ENCODE measurements at places on chromosomes 6 and 20.

DNA sequence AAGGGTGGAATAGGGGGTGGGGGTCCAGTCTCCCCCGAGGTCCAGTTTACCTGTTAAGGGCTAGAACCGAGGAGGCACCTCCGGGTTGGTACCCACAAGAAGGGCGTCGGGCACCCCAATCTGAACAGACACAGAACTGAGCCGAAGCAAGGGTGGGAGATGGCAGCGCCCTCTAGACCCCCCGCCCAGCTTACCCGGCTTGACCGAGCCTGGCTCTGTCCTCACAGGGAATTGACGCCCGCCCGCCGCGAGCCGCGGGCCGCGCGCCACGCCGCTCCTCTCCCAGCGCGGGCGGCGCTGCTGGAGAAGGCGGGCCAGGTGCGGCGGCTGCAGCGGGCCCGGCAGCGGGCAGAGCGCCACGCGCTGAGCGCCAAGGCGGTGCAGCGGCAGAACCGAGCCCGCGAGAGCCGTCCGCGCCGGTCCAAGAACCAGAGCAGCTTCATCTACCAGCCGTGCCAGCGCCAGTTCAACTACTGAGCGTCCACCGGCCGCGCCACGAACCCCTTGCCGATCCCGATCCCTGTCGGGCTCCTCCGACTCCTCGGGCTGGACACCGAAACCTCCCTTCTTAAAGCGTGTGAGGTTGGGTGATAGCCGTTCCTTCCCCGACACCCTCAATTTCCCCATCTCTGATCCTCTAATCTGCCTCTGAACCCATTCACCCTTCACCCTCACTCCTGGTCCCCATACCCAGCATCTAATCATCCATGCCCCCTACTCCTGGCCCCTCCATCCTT lies 5.9 kb downstream of the TP53INP2 start:
- DNase-seq, result no peak

DNA sequence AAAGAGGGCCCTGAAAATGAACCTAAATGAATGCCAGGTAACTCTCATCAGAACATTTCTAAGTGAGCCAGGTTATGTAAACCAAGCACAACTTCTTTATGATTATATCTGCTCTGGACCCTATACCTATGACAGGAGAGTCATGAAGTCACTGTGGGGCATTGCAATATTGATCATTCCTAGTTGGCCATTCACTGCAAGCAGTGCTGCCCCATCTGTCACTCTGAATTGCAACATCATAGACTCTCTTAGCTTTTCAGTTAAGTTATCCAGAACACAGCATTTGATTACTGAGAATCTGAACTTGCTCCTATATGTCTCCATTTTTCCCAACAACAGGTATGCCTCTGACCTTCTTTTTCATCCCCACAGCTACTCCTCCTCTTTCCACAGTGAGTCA lies 3.3 kb downstream of the COL21A1 start:
- no peak for DNase-seq

DNA sequence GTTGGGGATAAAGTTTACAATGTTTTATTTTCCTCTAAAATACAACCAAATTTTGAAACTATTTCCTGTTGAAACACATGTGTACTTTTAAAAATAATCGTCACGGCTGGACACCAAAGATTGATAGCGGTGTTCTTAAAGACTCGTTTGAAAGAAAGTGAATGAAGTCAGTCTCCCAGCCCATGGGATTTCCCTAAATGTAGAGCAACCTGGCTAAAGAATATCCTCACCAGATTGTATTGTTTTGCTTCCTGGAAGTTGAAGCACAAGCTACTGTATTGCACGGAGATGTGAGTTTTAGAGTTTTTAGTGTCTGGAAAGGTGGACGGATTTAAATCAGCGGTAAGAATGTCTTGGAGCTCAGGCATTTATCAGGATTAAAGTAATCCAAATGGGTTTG lies 189.5 kb downstream of the THBS2 start:
- no peak for DNase-seq

- DNase-seq, result no peak
Measured at GRCh38 chr20:62437927-62438326, 10.6 kb upstream of the RBBP8NL start.

GRCh38 chr20:60339738-60340137 lies 381.5 kb downstream of the CDH26 start:
- no peak for DNase-seq

DNA sequence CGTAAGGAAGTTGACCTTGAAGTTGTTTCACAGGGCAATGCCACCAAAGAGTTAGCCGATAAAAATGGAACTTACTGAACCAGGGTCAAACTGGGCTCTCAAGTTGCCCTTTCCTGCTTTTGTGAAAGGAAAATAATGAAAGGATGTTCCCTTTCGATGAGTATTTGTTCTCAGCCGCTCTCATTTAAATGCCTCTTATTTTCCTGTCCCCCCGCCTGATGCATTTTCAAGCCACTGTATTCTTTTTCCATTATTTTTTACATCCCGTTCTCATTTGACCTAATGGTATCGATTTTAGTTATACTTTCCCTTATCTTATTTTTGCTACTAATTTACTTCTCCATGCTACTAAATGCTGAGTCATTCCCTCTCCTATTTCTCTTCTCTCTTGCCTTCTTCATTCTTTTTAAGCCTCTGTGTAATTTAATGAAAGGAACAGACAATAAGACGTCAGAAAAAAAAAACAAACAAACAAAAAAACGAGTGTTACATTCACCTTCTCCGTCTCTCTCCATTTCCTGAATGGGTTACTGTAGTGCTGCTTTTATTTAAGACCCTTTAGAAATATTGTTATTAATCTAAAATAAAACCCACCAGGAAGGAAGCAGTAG lies 655 bp upstream of the NDUFAF4 start:
- DNase-seq, result no peak

DNA sequence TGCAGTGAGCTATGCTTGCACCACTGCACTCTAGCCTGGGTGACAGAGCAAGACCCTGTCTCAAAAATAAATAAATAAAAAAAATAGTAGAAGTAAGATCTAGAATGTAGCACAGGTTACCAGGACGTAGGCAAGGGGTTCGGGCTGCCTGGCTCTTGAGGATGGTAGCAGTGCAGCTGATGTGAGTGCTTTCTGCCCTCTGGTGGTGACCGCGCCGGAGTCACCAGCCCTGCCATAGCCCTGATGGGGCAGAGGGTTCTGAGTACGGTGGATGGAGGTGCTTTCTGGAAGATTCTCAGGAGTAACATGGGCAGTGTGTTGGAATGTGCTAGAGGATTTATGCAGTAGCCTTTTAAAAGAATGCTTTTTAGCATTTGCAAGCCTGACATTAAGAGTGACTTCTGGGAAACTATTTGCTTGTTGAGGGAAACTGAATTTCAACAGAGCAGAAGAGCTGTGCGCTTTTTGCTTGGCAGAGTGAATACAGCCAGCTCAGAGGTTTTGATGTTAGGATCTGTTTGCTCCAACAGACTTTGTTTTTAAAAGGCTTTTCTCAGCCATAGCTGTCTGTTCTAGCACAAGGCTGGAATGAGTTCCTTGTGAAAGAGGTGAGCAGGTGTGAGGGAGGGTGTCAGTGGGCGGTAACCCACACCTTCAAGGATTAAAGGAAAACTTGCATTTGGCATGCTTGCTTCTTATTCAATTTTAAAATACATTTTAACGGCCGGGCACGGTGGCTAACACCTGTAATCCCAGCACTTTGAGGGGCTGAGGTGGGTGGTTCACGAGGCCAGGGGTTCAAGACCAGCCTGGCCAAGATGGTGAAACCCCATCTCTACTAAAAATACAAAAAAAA lies 65.9 kb downstream of the PTPN1 start:
- no peak for DNase-seq

DNA sequence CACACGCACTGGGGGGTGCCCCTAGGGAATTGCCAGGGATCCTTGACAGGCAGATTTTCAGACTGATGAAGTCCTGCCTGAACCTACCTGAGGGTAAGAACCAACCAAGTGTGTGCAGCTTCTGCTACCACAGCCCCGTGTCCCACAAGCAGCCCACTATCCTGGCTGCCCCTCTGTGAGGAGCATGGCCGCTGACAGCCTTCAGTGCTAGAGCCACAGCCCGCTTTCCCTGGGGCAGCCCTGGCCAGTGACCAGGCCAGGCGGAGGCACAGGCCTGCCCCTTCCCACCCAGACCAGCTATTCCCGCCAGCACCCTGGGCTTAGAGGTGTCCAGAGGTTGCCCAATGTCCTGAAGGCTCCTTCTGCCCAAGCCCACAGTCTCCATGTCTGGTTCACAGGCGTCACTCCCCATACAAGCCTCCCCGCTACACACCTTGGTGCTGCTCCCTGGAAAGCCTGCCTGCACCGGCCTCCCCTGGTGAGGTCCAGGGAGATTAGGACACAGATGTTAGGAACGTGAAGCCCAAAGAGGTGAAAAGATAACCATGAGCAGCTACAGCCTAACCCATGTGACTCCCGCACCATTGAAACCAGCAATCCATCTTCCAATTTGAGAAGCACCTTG lies 207.0 kb downstream of the SYNDIG1 start:
- no peak for DNase-seq

GRCh38 chr6:143647191-143647590 lies 30.6 kb upstream of the PHACTR2 start:
- no peak for DNase-seq

- no peak for DNase-seq
Measured at GRCh38 chr20:2759143-2759542, 41.3 kb downstream of the CPXM1 start.

DNA sequence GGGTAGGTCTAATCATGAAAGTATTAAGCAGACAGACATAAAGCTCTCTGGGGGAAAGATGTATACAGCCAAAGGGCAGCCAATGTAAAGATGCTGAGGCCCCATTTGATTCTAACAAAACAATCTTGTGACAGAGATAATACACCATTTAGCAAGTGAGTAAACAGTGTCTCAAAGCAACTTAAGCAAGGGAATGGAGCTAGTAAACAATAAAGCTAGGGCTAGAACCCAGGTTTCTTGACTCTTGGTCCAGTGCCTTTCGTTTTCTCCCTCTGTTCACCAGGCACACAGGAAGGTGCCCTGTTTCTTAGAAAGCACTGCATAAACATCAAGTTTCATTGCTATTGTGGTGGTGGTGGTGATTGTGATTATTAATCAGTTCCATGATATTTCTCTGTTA lies 5.1 kb downstream of the ELOVL2 start:
- DNase-seq, result no peak

- no peak for DNase-seq
Measured at GRCh38 chr20:63084563-63084927, 77.8 kb upstream of the BHLHE23 start.

- no peak for DNase-seq
Measured at GRCh38 chr6:77987035-77987384, 334.2 kb downstream of the MEI4 start.

DNA sequence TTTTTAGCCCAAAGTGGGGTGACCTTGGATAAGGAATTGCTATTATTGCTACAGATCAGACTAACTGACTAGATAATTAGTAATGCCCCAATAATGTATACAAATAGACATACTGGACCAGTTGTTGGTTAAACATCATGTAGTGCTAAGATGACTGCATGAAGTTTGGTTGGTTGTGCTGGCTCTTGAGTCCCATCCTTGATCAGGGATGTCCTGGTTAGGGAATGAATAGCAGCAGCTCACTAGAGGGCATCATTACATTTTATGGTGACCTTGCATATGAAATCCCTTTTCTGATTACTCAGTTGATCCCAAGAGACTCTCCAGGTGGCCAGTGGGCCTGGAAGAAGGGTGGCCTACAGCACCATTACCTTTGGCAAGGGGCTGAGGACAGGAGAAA lies 10.9 kb downstream of the TPBG start:
- no peak for DNase-seq

- no peak for DNase-seq
Measured at GRCh38 chr6:130890521-130890971, 63.3 kb downstream of the SMLR1 start.

GRCh38 chr6:66421570-66421969 lies 714.5 kb upstream of the EYS start:
- no peak for DNase-seq

DNA sequence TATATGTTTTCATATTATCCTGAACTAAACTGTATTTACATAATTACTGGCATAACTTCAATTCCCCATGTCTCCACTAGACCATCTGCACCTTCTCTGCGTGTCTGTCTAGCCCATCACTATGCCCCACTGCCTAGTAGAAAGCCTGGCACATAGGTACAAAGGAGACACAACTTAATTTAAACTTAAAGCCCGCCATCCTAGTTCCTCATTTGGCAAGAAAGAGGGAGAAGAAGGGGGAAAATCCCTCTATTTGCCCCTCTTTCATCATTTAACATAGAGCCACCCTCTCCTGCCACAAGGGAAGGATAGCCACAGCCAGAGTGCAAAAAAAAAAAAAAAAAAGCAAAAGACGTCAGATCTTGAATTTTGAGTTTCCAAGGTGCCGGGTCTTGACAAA lies 1.8 kb downstream of the PKIG start:
- DNase-seq, result no peak

GRCh38 chr6:21508753-21509152 lies 84.8 kb upstream of the SOX4 start:
- no peak for DNase-seq

GRCh38 chr6:160500639-160501038 lies 152.5 kb downstream of the SLC22A3 start:
- no peak for DNase-seq

GRCh38 chr6:2531426-2532215 lies 219.1 kb downstream of the MYLK4 start:
- peak; percentile 25 for DNase-seq

DNA sequence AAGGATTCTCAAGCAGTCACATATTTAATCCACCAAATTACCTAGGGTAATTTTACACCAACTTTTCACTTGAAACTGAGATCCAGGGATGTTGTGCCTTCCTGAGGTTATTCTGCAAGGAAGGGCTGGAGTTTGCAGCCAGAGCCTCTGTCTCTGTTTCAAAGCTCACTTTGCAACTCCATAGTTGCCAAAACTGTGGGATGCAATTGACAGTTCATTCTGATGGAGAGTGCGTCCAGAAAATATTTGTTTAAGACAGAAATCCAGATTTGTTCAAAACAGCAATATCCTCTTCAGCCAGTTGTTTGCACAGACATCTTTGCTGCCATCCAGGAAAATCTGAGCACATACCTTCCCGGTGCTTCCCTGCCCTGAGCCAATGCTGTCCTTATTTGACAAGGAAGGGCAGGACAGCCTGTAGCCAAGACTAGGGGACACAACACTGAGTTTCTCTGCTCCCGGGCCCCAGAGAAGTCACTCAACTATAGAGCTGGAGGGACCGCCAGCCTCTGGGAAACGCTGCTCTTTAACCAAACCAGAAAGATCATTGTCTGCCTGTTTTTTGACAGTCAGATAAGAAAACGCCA lies 297.4 kb downstream of the HIVEP2 start:
- no peak for DNase-seq

- no peak for DNase-seq
Measured at GRCh38 chr6:4192627-4193026, 57.3 kb upstream of the ECI2 start.

- no peak for DNase-seq
Measured at GRCh38 chr6:12584631-12585405, 131.7 kb upstream of the PHACTR1 start.

Measured in GM04504 (cell line).